T-helper 1 cell (primary cell): ENCODE measurements at places on chromosomes 3 and 15.

DNA sequence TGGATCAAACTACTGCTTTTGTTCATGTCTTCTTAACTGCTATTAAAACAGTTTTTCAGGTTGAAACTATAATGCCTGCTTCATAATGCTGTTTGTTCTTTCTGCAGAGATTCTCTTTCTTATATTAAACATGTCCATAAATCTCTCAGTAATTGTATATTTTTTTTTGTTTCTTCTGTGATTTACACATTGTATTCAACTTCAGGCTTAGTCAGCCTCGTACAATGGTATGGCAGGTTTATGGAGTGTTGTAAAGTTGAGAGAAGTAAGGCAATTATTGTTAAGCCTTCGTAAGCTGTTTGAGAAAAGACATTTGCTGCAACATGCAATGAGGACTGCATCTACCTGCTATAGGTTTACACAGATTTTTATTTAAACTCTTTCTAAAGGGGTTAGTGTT, 977.1 kb downstream of the DIPK2A start:
- no peak for DNase-seq

DNA sequence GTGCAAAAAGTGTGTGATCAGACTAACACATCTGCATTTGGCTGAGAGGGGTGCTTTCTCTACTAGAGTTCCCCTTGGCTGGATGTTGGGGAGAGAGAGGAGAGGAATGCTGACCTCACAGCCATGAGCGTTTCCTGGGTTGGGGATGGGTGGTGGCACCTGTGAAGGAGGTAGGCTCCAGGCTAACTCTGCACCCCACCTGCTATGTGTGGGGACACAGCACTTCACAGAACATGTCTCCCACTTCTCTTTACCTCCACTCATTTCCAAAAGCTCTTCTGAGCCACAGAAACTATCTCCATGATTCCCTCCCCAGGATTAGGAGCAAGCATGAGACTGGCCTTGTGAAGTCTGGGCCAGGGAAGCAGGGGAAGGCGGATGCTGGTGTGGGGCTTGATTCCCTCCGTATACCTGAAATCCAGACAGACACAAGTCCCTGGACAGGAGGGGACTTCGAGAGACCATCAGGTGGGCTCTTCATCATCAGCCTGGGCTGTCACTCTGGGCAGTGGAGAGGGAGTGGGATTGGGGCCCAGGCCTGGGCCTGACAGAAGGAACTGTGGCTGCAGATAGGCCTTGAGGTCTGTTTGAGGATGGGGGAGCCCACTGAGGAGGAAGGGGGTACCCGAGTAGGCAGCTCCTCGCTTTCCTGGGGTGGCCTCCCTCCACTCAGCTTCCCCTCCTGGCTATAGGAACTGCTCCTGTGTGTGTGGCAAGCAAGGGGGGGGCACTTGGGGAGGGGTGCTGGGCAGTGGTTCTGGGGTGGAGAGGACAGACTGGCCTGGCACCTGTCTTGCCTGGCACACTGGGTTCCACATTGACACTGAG, 40.7 kb downstream of the FEM1B start:
- no peak for DNase-seq

DNA sequence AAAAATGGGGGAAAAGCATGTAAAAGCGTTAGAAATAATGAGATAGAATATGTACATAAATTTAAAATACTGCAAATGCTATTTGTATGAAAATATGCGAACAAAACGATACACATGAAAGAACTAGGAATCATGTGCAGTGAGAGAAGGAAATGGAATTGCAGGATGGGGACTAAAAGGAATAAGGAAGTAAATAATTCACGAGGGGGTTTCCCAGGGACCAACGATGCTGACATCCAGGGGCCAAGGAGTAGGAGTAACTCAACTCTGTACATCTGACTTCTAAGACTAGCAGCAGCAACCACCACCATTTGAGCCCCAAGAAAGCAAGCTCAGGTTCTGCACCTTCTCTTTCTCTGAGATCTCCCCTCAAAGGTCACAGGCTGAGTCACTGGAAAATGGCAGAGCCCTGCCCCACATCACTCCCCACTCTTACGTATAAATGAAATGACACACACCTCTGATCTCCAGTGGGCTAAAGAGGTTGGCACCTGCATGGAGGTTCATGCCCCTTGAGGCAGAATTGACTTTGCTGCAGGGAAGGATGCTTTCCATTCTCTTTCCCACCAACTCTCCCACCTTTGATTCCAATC, 100.0 kb upstream of the DLG1 start:
- DNase-seq, result no peak

DNA sequence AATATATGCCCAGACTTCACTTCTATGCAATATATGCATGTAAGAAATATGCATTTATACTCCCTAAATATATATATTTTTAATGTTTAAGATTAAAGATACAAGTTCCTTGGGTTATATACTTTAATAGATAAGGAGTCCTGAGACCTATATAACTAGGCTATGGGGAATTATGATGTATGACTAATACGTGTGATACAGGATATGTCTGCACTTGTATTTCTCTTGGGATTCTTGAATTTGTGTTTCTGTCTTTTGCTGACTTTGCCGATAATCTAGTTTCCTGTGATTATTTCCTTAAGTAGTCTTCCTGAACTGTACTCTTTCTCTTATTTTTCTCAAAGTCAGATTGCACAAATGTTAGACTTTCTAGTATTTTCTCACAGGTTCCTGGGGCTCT, 109.6 kb downstream of the PIK3CB start:
- no peak for DNase-seq

DNA sequence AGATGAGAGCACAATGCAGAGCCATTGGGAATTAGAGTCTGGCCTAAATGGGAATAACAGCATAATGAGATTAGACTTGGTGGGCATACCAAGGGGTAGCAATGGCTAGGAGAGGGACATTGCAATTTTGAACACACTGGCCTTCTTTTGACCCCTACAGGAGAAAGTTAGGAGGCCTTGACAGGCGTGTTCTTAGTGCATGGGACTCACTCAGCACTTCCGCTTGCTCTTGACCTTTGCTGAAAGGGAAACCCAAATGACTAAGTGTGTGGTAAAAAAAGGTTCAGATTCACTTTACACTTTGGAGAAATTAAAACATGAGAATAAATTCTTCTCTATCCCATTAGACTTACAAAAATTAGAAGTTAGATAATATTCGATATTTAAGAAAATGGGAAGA, 317.4 kb downstream of the DIPK2A start:
- no peak for DNase-seq

DNA sequence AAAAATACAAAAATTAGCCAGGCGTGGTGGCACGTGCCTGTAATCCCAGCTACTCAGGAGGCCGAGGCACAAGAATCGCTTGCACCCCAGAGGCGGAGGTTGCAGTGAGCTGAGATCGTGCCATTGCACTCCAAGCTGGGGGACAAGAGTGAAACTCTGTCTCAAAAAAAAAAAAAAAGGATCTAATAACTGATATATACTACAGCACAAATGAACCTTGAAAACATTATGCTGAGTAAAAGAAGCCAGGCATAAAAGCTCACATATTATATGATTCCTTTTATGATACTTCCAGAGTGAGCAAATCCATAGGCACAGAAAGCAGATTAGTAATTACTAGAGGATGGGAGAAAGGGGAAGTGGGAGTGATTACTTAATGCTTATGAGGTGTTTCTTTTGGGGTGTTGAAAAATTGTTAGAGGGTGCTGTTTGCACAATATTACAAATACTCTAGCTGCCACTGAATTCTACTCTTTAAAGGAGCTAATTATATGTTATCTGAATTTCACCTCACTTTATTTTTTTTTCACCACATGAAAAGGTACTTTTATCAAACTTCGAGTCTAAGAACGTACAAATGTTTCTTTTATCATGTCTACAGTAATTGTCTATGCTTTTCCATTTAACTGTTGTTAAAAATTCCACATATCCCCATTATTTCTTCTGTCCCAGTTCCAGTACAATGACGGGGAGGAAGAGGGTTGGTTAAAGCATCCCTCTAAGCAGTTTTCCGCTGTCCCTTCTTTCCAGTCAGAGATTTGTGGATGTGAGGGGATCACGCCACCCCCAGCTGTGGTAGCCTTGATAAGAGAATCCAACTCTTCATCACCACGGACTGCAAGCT, 77.7 kb upstream of the FAM174B start:
- DNase-seq, result no peak

DNA sequence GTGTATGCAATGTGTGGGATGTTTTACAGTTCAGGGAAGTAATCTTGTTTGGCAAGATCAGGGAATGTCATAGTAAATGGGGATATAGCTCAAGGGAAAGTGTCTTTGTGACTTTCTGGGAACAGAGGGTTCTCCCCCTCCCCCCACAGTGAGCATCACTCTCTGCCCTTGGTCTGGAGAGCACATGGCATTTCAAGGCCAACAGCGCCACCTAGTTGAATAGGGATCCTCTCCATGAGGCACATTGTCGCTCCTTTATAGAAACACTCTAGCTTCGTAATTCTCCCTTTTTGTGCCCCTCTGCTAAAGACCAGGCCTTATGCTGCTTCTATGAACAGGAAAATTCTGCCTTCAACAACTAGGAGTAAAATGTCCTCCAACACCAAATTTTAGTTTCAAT, 37.1 kb upstream of the ARNT2 start:
- DNase-seq, result no peak

DNA sequence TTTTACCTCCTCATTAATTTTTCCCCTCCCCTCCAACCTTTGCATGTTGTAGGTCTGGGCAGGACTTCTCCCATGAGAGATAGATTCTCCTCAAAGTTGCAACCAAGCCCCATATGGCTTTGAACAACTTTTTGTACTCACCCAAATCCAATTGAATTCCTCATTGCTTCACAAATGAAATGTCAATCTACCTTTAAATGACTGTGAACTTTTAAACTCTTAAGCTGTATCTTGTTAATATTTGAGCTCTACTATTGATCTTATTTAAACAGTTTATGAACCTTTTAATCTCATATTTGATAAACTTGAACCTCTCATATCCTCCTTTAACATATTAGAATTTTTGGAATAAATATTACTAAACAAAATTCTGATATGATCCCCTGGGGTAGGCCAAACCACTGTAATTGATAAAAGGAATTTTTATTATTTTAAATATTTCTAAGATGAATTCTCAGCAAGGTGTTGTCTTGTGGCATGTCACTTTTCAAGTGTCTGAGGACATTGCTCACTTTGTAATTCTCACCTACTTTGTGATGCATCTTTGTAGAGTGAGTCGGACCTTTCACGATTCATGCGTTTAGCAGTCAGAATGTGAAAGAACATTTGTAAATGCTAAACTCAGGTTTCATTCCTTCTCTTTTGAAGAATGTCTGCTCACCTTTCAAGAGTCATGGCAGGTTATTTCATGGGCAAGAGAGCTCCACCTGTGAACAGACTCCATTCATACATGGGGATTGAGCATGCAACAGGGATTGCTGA, 23.4 kb upstream of the GREM1 start:
- DNase-seq, result no peak

GRCh38 chr3:44324584-44324983, 14.0 kb upstream of the TCAIM start:
- no peak for DNase-seq

DNA sequence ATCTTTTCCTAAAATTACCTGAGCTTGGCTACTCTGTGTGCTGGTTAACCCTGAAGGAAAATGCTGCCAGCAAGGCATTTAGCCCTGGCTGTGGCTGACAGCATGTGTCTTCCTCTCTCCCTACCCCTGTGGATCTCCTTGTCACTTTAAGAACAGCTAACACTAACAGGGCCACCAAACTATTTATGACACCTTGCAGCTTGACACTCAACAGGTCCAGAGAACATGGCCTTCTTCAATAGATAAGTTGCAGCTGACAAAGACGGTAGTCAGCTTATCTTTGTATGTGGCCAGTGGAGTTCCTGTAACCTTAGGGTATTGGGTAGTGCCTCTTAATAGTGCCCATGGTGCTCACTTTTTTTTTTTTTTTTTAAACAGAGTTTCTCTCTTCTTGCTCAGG, 32.0 kb upstream of the COPB2 start:
- DNase-seq, result no peak

DNA sequence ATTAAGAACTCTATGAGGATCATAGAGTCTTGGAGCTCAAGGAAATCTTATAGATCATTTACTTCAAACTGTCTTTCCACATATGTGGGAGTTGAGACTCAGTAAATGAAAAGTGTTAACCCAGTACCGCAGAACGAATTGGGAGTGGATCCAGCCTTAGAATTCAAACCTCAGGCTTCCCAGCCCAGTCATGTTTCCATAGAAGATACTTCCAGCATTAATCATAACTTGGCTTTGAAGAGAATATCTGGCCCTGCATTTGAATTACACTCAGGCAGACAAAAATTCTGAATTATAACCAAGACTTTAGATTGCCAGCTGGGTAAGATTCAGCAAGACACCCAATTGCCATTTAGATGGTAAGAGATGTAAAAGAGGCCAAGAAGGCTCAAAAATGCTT, 972.0 kb downstream of the TUSC7 start:
- DNase-seq, result no peak

GRCh38 chr3:161093895-161094294, 11.3 kb downstream of the B3GALNT1 start:
- DNase-seq, result no peak

GRCh38 chr15:61640756-61641155, 411.7 kb upstream of the RORA start:
- DNase-seq, result no peak

DNA sequence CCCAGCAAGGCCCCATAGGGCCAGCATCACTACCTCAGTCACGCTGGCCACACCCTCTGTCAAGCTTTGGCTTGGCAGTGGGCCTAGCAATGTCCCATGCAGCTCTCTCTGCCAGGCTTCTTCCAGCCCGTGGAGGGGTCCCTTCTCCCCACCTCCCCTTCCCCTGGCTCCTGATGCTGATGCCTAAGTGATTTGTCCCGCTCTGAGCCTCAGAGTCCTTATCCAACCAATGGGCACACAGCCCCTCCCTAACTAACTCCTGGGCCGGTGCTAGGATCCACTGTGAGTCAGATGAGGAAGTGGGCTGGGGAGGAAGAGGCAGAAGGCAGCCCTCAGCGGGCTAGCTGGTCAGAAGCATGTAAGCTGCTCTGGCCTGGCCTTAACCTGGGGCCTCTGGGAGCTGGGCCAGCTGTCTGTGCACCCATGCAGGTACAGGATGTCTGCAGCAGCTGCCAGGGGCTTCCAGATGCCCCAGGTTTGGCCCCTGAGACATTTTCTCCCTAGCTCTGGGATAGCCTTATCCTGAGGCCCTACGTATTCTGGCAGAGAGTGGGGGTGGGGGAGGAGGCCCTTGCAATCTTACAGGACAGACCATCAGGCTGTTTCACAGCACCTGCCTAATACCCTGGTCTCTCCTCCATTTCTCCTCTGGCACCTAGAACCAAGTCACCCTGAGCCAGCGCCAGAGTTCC, 740 bp upstream of the ZBTB47 start:
- no peak for DNase-seq

GRCh38 chr3:85005946-85006345, 47.2 kb downstream of the CADM2 start:
- DNase-seq, result no peak
